SJSA1 (cell line): ENCODE measurements at places on chromosomes 2 and 18. TPM values are rescaled to one million over a fixed set of nuclear protein-coding genes. Genes with fewer than 3 reads are reported as not detected.

Gene EDAR
- total RNA-seq, result not detected in 2 replicates

Gene TLX2
- total RNA-seq, result not detected in 2 replicates

Gene GCKR
- total RNA-seq, result not detected in 2 replicates

Gene FTCDNL1
- total RNA-seq, result not detected in 2 replicates

Gene SERPINB11
- not detected in 2 replicates for total RNA-seq

Gene DNER
- 0.05 TPM in 1 of 2 replicates, not detected in the other for total RNA-seq

Gene DNAJC5G
- total RNA-seq, result not detected in 2 replicates

Gene ANKRD44
- 8.4 and 15.5 TPM in 2 replicates for total RNA-seq

DNA sequence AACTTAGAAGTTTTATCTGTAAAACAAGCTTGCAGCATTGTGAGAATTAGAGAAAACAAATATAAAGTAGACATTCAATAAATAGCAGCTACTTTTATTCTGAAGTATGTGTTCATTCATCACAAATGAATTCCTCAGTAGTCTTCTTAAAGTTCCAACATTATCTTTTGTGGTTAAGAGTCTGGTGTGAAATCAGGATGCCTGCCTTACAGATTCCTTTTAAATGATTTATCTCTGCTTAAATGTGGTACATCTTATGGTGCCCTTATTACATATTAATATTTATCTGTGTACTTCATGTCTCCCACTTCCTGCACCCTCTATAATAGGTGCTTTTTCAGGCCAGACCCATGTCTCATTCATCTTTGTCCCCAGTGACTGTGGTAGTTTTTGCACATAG, 595.0 kb downstream of the STK39 start:
- no peak for DNase-seq

DNA sequence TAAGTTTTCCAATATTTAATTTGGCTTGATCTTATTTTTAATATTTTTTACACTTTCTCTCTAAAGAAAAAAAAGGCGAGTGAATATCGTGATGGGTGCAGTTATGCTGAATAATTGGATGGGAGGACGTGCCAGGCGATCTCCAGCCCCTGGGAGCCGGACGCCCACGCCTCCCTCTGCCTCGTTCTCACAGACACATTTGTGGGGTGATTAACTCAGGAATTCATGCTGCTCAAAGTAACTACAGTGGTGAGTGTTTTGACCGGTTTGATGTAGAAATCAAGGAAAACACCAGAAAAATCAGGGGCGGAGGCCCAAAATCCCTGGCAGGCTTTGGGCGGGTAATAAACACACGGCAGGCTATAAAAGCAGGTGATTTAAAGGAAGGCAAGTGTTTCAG, 736.8 kb upstream of the SALL3 start:
- no peak for DNase-seq

GRCh38 chr18:56709463-56709862, 58.3 kb downstream of the WDR7 start:
- peak; percentile 55 for DNase-seq

GRCh38 chr2:12555012-12555645, 161.6 kb upstream of the TRIB2 start:
- peak; percentile 48 for DNase-seq

- peak; percentile 20 for DNase-seq
Observed at GRCh38 chr2:42045352-42045751, 2.5 kb upstream of the PKDCC start.

GRCh38 chr18:57931038-57931437, 113.0 kb upstream of the NEDD4L start:
- no peak for DNase-seq

DNA sequence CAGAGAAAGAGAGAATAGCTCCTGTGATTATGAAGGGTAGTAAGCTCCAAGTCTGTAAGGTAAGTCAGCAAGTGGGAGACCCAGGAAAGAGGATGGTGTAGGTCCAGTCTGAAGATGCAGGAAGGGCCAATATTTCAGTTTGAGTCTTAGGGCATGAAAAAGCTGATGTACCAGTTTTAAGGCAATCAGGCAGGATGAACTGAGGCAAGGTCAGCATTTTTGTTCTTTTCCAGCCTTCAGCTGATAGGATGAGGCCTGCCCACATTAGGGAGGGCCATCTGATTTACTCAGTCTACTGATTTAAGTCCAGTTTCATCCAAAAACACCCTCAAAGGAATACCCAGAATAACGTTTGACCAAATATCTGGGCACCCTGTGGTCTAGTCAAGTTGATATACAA, 347.3 kb downstream of the CMPK2 start:
- no peak for DNase-seq

- DNase-seq, result no peak
Observed at GRCh38 chr2:144849612-144850011, 329.7 kb upstream of the ZEB2 start.

DNA sequence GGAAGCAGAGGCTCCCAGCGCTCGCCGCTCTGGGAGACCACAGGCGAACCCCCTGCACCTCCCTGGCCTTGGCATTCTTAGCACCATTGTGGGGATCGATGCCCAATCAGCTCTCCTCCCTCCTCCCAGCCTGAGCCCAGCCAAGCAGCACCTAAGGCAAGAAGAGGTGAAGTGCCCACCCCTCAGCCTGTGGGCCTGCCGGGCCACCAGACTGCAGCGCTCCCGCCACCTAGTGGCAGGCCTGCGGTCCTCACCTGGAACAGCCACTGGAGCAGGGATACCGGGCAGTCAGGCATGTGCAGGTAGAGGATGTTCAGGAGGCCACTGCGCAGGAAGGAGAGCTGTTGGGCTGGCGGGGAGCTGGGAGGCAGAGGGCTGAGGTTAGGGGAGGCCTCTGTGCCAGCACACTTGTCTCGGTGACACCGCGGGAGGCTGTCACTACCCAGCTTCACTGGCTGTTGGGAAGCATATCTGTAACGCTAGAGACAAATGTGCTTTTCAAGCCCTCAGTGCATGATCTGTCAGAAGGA, 35.2 kb downstream of the FAM178B start:
- peak; percentile 58 for DNase-seq

GRCh38 chr2:184302506-184302905, 295.8 kb upstream of the ZNF804A start:
- DNase-seq, result no peak

GRCh38 chr2:54979321-54980044, 70.8 kb downstream of the RTN4 start:
- DNase-seq, result no peak

GRCh38 chr18:22705328-22705727, 227.8 kb upstream of the RBBP8 start:
- DNase-seq, result peak; percentile 18

- DNase-seq, result no peak
Observed at GRCh38 chr2:142041996-142042395, 88.8 kb downstream of the LRP1B start.

DNA sequence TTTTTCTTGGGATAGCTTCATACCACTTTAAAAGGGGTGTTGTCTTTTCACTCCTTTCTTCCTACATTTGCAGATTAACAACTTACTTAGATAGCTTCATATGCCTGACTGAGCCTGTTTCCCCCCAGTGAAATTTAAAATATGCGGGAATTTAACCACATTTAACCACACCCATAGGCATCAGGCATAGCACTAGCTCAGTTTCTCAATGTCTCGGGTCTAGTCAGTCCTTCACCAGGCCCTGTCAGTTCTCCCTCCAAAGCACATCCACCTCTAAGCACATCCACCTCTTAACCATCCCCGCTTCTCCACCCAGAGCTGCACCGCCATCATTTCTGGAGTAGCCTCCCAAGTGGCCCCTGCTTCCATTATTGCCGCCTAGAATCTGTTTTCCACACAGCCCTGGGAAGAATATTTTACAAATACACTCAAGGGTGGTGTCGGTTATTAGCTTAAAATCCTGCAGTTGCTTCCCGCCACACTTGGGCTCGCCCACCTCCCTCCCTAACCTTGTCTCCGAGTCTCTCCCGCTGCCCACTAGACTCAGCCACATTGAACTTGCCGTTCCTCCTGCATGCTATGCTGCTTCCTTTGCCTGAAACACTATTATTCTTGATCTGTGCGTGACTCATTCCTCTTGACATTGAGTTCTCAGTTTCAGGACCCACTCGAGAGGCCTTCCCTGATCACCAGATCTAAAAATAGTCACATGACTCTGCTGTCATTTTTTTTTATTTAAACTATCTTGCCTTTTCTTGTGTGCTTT, 68.3 kb downstream of the SPTBN1 start:
- peak; percentile 84 for DNase-seq

DNA sequence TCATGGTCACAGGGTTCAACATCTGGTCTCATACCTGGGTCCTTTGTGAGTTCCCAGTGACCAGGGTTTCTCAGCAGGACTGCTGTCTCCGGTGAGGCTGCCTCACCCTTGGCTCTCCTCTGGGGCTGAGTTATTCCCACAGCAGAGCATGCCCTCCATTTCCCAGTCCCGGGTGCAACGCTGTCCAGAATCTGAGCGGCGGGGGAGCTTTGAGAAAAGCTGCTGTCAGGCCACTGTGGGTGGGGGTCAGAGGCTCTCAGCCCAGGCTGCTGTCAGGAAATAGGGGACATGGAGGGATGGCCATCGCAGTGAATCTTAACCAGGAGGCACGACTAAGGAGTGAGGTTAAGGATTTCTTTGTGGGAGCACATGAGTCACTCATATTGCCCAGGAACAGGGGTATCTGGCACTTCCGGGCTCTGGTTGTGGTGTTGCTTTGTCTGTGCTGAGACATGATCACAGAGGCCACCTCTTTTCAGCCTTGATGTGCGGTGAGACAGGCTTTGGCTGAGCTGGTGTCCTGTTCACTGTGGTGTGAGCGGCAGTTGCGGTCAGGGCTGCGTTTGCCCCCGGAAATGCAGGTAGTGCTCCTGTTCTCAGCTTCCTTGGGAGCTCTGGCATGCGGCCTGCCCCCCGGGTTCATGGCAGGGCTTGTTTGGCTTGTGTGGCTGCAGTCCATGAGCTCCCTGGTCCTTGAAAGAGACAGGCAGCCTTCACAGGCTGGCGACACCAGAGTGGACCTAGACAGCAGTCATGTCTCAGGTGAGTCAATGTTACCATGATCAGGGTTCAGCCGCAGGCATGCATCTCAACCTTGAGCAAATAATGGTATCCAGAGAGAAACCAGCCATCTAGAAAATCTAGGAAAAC, 310.7 kb upstream of the MYT1L start:
- DNase-seq, result no peak
